ENCODE measurements at places on chromosomes 2 and 18.

- no peak for DNase-seq
These were observed 21.4 kb upstream of the CNOT11 start for GRCh38 chr2:101231240-101231639.

- DNase-seq = no peak
These were observed 318.9 kb upstream of the HS6ST1 start for GRCh38 chr2:128637481-128638155.

DNA sequence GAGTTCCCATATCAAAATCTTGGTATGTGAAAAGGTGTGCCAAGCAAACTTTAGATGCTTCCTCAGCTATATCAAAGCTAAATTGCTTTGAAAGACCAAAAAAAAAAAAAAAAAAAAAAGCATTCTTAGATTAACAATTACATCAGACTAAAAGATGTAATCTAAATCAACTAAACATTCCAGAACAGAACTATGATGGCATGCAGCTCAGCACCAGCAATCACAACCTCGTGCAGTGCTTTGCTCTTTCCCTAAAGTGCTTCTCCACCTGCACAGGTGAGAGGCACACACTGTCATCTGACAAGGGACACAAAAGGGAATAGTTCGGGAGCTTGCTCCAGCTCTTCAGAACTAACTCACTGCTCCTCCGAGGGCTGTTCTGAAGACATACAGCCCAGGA, 37.5 kb downstream of the ADAM17 start:
- DNase-seq = no peak

GRCh38 chr18:76765649-76766048, 56.7 kb upstream of the ZNF236 start:
- no peak for DNase-seq

- DNase-seq = no peak
These were observed 585.2 kb downstream of the CPS1 start for GRCh38 chr2:211141646-211142045.

DNA sequence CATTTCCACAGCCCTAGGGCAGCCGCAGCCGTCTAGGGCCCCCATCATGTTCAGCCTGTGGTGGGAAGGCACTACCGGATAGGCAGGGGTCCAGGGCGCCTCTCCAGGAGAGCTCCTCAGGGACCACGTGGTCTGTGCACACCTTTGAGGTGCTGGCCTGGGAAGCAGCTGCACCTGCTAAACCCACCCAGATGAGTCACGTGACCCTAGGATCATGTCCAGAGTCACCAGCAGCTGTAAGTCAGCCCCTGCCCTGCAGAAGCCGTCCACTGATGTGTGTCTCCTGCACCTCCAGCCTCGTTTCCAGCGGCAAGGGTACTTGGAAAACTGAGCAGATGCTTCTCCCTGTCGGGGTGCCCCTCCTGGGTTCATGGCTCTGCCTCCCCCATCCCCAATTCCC, 682.6 kb upstream of the SALL3 start:
- no peak for DNase-seq

GRCh38 chr2:9782197-9782719, 61.0 kb upstream of the TAF1B start:
- no peak for DNase-seq

GRCh38 chr2:201269764-201270163, 9.4 kb downstream of the CASP8 start:
- no peak for DNase-seq

DNA sequence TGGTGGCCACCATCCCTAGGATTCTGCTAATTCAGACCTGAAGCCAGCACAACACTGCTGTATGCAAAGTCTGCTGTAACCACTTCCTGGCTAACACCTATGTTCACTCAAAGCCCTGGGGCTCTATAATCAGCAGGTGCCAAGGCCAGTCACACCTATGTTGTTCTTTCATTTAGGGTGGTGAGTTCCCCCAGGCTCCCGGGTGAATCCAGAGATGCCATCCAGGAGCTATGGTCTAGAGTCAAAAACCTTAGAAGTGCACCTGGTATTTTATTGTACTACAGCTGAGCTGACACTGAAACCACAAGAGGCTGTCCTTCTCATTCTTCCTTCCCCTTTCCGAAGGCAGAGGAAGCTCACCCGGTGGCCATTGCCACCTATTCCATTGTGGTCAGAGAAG, 46.2 kb upstream of the CCDC141 start:
- no peak for DNase-seq

GRCh38 chr2:32915694-32916093, 31.1 kb upstream of the LTBP1 start:
- no peak for DNase-seq

DNA sequence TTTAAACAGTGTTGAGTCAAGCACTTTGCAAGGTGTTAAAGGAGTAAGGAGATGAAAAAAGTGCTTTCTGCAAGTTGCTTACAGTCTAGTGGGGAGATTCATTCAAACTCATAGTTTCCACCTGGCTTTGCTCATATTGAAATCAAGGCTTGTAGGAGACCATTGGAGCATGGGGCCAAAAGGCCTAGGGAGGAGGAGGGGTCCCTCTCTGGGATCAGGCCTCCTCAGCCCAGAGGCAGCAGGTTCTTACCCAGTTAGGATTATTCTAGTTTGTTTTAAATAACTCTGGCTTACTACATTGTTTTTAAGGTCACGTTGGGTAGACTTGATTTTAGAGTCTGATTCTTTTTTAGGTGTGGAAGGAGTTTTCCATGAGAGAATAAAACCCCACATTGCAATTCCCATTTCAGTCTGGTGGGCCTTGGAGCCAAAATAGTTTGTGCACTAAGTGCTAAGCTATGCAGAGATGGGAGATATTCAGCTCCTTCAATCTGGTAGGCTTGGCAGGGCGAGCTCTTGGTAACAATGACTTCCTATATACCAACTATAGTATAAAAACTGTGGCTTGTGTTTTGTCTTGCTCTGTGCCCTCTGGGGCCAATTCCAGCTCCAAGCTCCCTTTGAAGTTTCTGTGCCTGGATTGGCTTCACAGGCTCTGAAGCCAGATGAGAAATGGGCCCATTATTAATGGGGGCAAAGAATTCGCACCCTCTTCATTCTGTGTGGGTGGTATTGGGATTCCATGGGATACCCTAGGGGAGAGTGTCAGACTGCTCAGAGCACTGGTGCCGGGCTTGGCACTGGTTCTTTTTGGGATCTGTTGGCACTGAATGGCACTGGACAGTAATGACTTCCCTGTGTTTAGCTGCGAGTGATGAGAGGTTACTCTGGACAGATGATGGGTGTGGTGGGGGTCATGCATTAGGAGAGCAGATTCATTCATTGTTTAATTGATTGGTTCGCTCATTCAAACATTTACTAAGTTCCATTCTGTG, 301.1 kb downstream of the MYCN start:
- no peak for DNase-seq

DNA sequence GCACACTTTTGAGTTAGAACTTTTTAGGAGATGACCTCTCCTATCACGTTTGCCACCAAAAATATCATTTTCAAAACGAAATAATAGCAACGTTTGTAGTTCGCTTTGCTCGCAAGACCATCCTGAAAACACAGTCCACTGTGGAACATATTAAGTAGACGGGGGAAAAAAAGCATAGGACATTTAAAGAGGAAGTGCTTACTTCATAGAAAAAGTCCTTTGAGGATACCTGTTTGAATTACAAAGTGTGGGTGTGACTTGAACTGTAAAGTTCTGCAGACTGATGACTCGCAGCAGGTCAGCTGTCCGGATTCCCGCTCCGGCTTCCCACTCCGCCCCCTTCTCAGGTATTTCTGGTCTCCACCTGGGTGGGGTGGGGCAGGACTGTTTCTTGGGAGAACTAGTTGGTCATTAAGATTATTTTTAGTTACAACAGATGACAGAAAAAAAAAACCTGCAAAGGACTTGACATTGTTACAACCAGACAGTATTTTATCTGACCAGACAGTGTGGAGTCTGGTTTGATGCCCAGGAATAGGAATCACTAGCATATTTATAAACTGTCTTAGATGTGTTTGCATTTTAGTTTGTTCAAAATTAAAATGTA, 13.3 kb downstream of the CNOT11 start:
- DNase-seq = no peak

DNA sequence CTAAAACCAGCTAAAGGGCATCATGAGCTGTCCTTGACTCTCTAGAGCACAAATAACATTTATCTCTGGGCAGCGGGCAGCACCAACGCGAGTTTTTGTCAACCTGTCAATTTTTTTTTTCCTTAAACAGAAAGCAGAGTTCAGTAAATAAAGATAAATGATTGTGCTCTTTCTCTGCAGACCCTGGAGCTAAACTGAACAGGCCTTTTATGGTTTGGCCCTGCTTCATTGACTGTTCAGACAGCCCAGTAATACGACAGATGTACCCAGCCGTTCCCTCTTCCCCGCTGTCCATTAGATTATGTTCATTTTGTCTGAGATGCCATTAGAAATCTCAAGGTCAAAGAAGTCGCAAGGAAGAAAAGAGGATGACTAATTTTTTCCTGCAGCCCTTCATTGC, 280.5 kb upstream of the PIK3C3 start:
- DNase-seq = no peak

DNA sequence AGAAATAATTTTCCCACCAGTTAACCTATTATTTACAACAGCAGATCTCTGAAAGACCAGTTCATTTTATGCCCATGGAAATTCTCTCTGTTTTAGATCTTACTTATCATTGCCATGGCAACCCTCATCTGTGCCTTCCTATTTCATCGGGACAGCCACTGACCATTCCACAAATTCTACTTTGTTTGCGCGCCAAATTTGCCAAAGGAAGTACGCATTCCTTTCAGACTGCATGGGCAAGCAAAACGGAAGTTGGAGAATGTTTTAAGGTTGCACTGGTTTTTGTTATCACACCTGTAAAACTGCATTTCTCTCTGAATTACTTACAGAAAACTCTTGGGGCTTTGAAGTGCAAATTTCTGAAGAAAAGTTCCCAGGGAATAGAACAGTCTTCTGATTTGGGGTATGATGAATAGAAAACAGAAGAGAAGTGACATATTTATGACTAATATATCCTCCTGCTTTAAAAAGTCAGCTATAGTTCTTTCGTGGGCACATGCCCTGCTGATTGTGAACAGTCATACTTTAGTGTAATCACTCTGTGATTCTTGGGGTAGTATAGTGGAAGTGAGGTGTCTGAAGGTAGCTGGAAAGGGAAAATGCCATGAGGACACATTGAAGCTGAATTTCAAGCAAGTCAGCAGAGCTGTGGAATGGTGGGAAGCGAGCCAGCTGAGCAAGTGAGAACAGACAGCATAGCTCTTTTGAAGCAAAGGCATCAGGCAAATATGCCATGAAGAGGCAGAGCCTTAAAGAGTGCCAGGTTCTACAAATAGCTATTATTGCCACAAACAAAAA, 20.9 kb downstream of the NETO1 start:
- no peak for DNase-seq

DNA sequence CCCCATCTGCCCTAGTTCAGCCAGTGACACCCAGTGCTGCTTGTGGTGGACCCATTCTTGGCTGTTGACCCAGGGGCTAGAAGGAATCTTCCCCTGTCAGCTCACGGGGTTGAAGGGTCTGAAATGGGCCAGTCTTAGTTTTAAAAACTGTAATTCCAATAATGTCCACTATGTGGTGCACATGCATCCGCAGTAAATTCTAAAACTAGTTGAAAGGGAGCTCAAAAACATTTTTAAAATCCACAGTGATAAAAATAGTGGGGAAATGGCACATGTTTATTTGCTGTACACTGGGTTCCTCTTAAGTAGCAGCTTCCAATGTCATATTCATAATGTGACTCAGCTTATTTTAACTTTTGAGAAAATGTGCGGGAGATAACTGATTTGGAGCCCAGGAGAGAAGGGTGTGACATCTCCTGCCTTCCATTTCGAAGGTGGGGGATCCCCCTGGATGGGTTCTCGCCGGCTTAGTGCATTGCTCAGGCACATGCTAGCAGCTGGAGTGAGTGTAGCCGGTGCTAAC, 32.8 kb downstream of the GRHL1 start:
- no peak for DNase-seq

GRCh38 chr2:19216238-19216637, 142.2 kb downstream of the OSR1 start:
- DNase-seq = no peak

DNA sequence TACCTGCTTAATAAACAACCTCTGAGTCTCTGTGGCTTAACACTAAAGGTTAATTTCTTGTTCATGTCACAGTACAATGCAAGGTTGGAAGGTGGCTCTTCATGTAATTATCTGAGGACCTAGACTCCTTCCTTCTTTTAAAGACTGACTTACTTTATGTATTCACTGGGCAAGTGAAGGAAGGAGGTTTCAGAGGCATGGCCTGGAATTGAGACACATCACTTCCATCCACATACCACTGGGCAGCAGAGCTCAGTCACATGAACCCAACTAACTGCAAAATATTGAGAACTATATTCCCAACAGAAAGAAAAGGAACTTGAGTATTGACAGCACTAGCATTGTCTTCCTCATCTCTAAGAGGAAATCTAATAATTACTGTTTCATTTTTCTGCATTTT, 57.5 kb upstream of the FN1 start:
- DNase-seq = no peak

GRCh38 chr2:191995285-191995684, 148.4 kb upstream of the CAVIN2 start:
- no peak for DNase-seq

- DNase-seq = no peak
These were observed 166.5 kb downstream of the PTPRM start for GRCh38 chr18:7733642-7734041.

DNA sequence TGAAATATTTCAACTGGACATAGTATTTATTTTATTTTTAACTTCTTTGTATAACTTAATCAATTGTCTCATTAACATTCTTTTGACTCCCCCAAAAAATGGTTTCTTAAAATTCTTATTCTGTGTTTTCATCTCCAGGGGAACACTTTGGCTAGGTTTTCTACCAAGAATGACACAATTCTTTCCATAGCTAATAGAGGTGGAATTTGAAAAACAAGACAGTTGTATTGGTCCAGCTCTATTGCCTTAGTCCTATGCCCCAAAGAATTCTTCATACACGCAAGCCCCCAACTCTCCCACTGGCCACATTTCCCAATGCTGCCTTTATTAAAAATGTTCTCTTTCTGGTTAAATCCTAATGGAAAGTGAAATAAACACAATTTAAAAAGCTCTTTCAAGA, 104.7 kb upstream of the PKDCC start:
- DNase-seq = no peak

GRCh38 chr2:42922790-42923579, 130.6 kb upstream of the HAAO start:
- no peak for DNase-seq

GRCh38 chr2:165214093-165214492, 10.2 kb upstream of the SCN3A start:
- DNase-seq = no peak

DNA sequence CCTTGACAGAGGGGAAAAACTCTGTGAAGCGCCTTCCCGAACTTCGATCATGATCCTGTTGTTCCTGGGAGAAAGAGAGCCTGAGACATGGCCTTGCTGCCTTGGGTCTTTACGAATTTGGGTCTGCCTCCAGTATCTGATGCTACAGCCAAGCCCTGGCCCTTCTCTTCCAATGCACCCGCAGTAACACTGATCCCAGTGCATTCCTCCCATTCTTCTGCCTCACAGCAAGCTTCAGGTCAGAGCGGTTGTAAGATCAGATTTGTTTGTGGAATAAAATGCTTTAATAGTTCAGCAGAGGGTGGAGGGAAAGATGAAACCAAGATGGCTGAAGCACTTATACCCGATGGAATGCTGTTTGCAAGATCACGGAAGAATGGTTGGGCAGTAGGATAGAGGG, 196.7 kb upstream of the SIX2 start:
- no peak for DNase-seq
